ENCODE measurements at places on chromosomes 3 and 15.

DNA sequence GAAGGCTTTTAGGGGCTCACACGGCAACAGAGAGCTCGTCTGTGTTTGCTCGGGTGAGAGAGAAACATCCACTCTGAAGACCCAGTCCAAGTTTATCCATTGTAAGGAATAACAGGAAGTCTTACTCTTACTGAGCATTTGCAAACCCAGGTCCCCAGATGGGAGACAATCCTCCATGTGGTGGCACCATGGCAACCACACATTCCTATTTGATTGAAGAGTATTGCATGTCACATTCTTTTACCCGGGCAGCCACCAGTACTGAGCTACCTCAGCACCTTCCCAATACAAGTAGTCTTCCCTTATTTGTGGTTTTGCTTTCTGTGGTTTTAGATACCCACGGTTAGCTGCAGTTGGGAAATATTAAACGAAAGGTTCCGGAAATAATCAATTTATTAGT lies 302.9 kb upstream of the RASGRP1 start:
- ATAC-seq, result no peak

GRCh38 chr3:61897848-61898247 lies 336.5 kb downstream of the PTPRG start:
- no peak for ATAC-seq

GRCh38 chr3:59818033-59818918 lies 768.5 kb upstream of the CFAP20DC start:
- no peak for ATAC-seq

- no peak for ATAC-seq
These were observed 346.6 kb downstream of the RBMS3 start for GRCh38 chr3:29627136-29628117.

DNA sequence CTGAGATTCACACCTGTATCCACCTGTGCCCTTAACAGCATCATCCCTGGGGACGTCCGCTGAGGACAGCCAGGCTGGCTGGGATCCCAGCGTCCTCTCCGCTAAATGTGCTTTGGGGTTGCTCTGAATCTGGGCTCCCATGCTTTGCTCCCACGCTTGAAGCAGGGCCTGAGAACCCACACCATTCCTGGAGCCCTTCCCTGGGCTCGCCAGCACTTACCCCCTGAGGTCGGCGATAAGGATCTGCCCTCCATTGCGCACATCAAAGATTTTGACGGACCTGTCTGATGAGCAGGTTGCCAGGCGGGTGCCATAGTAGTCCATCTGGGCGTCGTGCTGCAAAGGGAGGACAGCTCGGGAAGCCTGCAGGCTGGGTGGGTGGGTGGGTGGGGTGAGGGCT lies 5.8 kb downstream of the SEC13 start:
- ATAC-seq, result no peak

DNA sequence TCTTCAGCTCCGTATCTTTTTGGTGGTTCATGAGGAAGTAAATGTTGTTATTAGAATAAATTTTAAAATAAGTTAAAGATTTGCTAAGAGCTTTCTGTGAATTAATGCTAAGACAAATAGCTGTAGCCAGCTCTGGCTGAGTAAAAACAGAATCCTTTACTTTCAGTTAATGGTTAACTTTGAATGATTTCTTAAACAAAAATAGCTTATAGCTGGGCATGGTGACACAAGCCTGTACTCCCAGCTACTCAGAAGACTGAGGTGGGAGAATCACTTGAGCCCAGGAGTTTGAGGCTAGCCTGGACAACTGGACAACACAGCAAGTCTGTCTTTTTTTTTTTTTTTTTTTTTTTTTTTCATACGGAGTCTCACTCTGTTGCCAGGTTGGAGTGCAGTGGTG lies 25.0 kb downstream of the TCAIM start:
- ATAC-seq, result no peak

- no peak for ATAC-seq
These were observed 369.2 kb upstream of the MCTP2 start for GRCh38 chr15:93861956-93862741.

- no peak for ATAC-seq
These were observed 107.6 kb upstream of the ZBTB20 start for GRCh38 chr3:115254492-115255196.

DNA sequence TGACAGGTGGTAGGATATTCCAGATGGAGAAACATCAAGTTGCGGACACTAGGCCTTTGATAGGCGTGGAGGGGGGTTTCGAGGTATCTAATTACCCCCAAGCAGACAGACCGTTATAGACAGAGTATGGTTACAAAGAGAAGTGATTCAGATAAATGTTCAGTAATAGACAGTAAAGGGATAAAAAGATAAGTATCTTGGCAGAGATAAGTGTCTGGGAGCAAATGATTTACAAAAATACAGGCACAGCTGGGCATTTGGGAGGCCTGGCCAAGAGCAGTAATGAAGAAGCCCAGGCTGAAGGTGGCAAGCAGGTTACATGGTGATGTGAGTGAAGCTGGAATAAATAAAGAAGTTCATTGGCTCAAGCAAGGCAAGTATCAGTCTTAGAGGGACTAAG lies 659 bp upstream of the MYH15 start:
- no peak for ATAC-seq

GRCh38 chr3:168620854-168621253 lies 525.1 kb upstream of the GOLIM4 start:
- ATAC-seq, result no peak

DNA sequence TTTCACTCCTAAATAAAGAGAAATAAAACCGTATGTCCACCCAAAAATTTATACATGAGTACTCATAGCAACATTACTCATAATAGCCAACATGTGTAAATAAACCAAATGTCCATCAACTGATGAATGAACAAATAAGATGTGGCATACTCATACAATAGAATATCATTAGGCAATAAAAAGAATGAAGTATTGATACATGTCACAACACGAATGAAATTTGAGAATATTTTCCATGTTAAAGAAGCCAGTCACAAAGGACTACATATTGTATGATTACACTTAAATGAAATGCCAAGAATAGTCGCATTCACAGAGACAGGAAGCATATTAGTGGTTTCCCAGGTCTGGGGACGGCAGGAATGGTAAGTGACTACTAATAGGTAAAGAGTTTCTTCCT lies 869.2 kb downstream of the IGSF11 start:
- ATAC-seq, result no peak

- ATAC-seq, result peak; percentile 64
These were observed 14.8 kb downstream of the GPR87 start for GRCh38 chr3:151301787-151302186.

All from activated T-helper 17 cell treated with anti-CD3 and anti-CD28 coated beads, Interleukin-2, amount 50 U/mL, for 72 hours (primary cell).